ENCODE measurements at places on chromosomes 1 and 21. TPM values are rescaled to one million over a fixed set of nuclear protein-coding genes. Genes with fewer than 3 reads are reported as not detected.

The CELA3B gene
- not detected for polyA plus RNA-seq

The OR6N1 gene
- not detected for polyA plus RNA-seq

The S100A14 gene
- polyA plus RNA-seq, result not detected

The UFC1 gene
- polyA plus RNA-seq, result 174 TPM

The EDN2 gene
- polyA plus RNA-seq, result not detected

The OR2T12 gene
- polyA plus RNA-seq, result not detected

The PDC gene
- not detected for polyA plus RNA-seq

The RHBG gene
- polyA plus RNA-seq, result not detected

The SYPL2 gene
- not detected for polyA plus RNA-seq

The SELE gene
- not detected for polyA plus RNA-seq

The OR2T35 gene
- polyA plus RNA-seq, result not detected

The RPTN gene
- not detected for polyA plus RNA-seq

The SPRR4 gene
- polyA plus RNA-seq, result not detected

The LHX8 gene
- polyA plus RNA-seq, result not detected

The LRRC39 gene
- not detected for polyA plus RNA-seq

The LCE3E gene
- not detected for polyA plus RNA-seq

The PTBP2 gene
- 2.4 TPM for polyA plus RNA-seq

The SAMD13 gene
- not detected for polyA plus RNA-seq

The IL24 gene
- 9.3 TPM for polyA plus RNA-seq

The IBA57 gene
- 2.0 TPM for polyA plus RNA-seq

The HPDL gene
- 1.1 TPM for polyA plus RNA-seq

Measured in immature natural killer cell (primary cell).